ENCODE measurements at places on chromosomes 2 and 18.

GRCh38 chr2:26710743-26711456 lies 18.4 kb downstream of the KCNK3 start:
- no peak for DNase-seq

- DNase-seq: no peak
Measured at GRCh38 chr2:42795841-42796301, 3.5 kb upstream of the HAAO start.

GRCh38 chr2:200795028-200795440 lies 16.7 kb upstream of the BZW1 start:
- DNase-seq: no peak

- DNase-seq: no peak
Measured at GRCh38 chr2:122011493-122012270, 256.2 kb downstream of the TSN start.

- no peak for DNase-seq
Measured at GRCh38 chr2:73971722-73972121, 13.0 kb upstream of the TET3 start.
